ENCODE measurements at places on chromosomes 3 and 15.

DNA sequence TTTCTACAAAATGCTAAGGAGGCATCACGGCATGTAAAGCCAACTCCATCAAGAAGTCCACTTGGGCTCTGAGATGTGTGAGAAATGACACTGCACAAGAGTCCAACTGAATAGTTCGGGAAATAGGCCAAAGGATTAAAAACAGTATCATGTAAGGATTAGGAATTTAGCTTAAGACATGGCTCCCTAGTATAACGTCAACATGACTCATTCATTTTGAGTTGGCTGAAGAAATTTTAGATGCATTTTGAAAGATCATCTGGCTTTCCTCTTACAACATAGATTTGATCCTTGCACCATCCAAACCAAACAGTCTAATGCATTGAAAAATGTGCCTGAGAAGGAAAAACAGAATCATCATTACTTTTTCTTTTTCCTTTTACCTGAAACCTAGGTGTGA is 109.3 kb upstream of the MME start:
- DNase-seq: no peak

GRCh38 chr3:161096771-161097367 is 8.3 kb downstream of the B3GALNT1 start:
- DNase-seq: no peak

GRCh38 chr3:188316021-188316722 is 162.2 kb downstream of the LPP start:
- DNase-seq: no peak

- DNase-seq: no peak
Observed at GRCh38 chr3:4987538-4988296, 8.5 kb downstream of the BHLHE40 start.
